Naive thymus-derived CD4-positive, alpha-beta T cell (primary cell): ENCODE measurements at places on chromosomes 13 and 19.

DNA sequence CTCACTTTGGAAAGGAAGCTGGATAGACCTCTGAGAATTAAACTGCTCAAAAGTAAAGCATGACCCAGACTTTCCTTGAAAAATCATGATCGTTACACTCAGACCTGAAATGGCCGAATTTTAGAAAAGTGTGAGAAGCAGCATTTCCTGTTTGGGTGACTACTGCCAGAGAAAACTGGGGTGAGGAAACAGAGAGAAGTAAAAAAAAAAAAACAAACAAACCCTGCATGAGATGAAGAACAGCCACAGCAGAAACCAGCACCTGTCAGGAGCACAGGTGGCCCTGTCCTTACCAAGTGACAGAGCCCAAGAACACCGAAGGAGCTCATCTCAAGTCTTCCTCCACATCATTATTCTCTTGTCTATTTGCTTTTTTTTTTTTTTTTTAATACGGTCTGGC, 12.0 kb upstream of the ADPRHL1 start:
- no peak for DNase-seq

DNA sequence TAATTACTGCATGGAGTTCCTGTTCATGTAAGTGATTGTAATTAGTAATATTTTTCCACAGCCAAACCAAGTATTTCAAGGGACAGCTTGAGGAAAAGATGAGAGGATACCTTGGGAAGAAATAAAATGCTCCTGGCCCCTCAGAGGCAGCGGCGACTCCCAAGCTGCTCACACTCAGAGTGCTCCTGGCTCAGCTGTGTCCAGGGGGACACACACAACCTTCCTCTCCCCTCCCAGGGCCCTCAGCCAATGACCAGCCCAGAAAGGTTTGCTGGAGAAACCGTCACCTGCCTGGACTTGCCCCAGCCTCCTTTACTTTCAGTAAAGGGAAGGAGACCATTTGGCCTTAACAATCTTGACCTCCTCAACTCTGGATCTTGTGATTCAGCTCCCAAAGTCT, 51.1 kb downstream of the CRYL1 start:
- DNase-seq, result no peak

- DNase-seq, result no peak
Measured at GRCh38 chr13:95002126-95002525, 289.8 kb upstream of the SOX21 start.

DNA sequence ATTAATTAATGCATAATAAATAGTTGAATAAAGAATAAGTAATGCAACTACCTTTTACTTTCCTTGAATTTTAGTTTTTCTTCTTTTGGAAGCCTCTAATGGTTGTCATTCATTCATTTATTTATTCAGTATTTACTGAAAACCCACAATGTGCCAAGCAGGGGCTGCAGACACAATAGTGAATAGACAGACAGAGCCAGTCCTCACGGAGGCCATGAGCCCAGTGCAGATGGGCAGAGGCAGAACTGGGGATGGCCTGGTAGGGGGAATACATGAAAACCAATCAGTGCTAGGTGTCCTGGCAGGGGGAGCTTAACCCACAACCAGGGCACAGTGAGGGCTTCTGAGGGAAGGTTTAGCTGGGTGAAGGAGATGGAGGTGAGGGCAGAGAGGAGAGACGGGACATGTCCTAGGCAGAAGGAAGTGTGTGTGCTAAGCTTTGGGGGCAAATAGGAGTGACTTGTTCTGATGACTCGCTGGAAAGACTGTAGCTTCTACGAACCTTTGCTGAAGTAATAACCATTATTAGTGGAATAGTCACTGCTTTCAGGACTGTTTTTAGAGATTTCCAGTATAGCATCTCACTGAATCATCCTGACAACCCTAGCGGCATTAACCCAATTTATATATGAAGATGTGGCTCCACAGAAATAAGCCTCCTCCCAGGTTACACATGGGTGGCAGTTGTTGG, 55.9 kb downstream of the ERCC5 start:
- no peak for DNase-seq

- DNase-seq, result no peak
Measured at GRCh38 chr13:70856711-70857110, 748.5 kb upstream of the KLHL1 start.
